ENCODE measurements at places on chromosomes 4 and X.

DNA sequence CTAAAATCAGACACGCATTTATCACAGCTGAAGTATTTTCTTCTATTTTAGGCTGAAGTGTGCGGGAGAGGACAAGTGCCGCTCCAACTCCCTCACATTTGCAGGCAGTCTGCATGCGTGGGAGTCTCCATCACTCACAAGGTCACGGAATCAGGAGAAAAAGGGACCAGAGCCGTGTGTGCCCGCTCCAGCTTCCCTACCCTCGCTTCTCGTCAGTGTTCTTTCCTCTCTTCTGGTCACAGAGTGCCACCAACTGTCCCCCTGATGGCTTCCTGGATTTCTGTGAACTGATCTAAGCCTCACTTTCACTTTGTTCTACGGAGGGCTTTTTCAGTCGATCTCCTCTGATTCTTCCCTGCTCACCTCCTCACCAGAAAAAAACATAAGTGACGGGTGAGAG lies 407.4 kb upstream of the AADAT start:
- no peak for DNase-seq

DNA sequence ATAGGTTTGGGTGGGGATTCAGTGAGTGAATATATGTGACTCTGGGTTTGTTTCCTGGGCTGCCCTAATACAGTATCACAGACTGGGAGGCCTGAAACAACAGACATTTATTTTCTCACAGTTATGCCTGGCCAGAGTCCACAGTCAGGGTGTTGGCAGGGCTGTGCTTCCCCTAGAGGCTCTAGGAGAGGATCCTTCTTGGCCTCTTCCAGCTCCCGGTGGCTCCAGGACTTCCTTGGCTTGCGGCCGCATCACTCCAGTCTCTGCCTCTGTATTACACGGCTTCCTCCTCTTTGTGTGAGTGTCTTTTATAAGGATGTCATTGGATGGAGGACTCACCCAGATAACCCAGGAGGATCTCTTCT lies 5.2 kb upstream of the JAKMIP1 start:
- DNase-seq, result no peak

DNA sequence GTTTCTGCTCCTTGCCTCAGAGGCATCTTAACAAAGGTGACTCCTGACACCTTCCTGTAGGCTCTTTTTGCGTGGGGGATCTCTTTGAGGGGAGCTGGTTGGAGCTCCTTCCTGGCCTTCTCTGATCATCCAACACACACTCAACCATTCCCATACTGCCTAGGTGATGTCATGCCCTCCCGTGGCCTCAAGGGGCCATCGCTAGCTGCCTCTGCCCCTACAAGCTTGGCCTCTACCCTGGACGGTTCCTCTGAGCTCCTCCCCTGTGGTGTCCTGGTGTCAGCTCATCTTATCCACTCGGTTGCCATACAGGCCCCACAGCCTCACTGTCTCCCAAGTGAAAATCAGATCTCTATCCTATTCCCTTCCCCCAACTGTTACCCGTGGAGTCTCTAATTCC lies 13.7 kb upstream of the ZNF185 start:
- no peak for DNase-seq

DNA sequence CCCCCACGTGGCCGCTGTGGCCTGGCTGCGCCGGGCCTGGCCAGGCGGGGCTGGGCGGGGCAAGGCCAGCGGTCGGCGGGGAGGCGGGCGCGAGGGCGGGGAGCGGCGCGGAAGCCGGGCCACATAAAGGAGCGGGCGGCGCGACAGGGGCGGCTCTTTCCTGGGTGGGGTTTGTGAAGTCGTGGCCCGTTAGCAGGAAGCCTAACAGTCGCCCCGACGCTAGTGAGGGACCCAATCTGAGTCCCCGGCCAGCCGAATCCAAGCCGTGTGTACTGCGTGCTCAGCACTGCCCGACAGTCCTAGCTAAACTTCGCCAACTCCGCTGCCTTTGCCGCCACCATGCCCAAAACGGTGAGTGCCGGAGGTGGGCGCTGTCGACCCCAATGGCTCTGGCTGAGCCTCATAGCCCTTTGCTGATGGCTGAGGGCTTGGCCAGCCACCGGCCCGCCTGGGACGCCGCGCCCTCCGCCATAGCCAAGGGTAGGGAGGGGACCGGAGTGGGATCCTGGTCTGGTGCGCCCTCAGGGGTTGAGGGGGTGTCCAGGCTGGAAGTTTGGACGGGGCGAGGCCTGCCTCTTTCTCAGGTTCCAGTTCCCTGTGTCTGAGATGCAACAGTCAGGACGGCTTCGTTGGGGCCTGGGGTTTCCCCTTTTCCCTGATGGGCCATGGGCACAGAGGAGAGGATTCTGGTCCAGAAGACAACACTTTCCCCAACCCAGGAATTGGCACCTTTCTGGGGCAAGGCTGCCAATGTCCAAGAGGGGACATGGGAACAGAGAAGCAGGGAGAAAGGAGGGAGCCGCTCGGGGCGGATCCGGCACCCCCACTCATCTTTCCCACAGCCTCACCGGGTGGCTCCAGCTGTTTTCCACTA lies at the start of gene MSN:
Gene MSN, plus strand, starts transcription at position 152 of the 874 bp plus-strand sequence. Its CDS starts 188 bp downstream, at position 340.
- no peak for DNase-seq

DNA sequence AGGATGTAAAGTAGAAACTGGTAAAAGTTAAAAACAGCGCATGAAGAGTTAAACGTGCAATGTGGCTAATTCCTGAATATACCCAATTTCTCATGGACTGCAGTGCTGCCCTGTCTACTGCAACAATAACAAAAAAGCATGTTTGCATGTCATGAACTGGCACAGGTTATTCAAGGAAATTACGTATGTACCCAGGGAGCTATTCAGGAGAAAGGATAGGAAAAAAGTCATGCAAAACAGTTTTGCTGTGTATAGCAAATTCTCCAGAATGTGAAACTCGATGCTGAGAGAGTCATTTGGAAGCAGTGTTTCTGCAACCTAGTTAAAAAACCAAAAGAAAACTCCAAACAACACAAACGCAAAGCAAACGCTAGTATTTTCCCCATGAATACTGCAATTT lies 381.5 kb upstream of the PRKX start:
- DNase-seq, result no peak

- no peak for DNase-seq
Observed at GRCh38 chrX:45740291-45740690, 539.6 kb upstream of the DIPK2B start.

DNA sequence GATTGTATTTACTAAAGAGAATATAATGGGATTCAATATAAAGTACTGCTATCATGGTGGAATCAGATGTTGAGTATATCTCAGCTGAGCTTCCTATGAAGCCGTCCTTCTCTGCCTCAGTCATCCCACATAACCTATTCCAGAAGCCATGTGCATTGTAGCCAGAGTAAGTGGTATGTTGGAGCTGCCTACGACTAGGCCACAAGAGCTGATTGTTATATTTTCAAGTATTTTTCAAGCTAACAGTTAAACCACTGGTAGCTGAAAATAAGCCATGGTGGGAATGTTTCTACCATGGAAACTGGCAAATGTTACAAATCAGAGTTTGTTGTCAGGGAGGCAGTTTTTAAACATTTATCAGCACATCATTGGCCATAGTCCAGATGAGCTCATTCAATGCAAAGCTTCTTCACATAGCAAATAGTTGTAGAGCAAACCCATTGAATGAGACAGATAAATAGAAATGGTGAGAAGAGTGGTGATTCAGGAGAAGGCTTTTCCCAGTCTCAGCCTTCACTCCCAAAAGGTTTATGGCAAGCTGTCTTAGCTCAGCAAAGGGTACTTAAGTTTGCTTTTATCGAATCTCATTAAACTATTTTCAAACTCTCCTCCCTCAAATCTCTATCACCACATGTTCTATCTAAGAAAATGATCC lies 436.4 kb downstream of the PCDH19 start:
- DNase-seq, result no peak

DNA sequence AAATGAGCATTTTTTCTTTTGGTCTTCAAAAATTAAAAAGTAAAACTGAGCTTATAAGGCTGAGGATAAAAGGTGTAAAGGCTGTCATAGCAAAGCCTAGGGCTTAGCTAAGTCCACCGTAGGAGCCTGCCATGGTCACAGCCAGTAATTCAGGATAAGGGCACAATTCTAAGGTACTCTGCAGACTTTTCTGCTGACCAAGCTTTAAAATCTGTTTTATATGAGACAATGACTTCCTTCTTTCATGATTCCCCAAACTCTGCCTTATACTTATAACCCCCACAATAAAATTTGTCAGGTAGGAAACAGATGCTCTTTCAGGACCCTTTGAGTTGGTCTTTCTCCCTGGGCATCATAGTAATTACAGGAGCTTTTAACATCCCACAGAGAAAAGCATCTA lies 138.5 kb downstream of the COL4A6 start:
- no peak for DNase-seq

- DNase-seq, result no peak
Observed at GRCh38 chrX:72540318-72540717, 32.3 kb downstream of the HDAC8 start.

- DNase-seq, result no peak
Observed at GRCh38 chr4:111283066-111283677, 660.3 kb upstream of the PITX2 start.

- DNase-seq, result no peak
Observed at GRCh38 chr4:188006285-188006848, 10.8 kb downstream of the ZFP42 start.

DNA sequence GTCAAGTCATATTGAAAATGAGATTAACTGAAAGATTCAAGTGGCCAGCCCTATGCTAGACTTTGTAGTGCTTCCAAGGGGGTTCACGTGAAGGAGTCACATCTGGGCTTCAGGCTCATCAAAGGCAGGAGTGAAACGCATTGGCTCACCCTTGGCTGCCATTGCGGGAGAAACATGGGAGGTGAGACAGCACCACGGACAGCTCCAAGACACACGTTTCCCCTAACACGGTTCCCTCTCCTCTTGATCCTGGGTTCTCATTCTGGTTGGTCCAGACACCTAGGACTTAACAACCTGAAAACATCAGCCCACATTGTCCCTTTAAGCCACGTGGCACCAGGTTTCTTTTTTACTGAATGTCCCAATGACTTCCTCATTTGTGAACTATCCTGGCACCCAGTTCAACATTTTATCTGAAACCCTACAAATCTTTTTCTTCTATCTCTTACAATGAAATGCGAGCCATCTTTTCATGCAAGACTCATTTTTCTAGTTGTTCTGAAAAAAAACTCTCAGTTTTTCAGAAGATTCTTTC lies 279.0 kb upstream of the VCX3A start:
- DNase-seq, result no peak

DNA sequence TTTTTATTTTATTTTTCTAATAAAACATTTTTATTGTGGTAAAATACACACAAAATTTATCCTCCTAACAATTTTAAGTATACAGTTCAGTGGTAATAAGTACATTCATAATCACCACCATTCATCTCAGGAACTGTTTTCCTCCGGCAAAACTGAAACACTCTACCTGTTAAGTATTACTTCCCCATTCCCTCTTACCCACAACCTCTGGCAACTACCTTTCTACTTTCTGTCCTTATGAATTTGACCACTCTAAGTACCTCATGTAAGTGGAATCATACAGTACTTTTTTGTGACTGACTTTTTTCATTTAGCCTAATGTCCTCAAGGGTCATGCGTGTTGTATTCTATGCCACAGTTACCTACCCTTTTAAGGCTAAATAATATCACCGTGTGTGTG lies 21.1 kb upstream of the HSFX4 start:
- DNase-seq, result no peak

GRCh38 chr4:124931050-124931449 lies 218.5 kb upstream of the ANKRD50 start:
- no peak for DNase-seq

DNA sequence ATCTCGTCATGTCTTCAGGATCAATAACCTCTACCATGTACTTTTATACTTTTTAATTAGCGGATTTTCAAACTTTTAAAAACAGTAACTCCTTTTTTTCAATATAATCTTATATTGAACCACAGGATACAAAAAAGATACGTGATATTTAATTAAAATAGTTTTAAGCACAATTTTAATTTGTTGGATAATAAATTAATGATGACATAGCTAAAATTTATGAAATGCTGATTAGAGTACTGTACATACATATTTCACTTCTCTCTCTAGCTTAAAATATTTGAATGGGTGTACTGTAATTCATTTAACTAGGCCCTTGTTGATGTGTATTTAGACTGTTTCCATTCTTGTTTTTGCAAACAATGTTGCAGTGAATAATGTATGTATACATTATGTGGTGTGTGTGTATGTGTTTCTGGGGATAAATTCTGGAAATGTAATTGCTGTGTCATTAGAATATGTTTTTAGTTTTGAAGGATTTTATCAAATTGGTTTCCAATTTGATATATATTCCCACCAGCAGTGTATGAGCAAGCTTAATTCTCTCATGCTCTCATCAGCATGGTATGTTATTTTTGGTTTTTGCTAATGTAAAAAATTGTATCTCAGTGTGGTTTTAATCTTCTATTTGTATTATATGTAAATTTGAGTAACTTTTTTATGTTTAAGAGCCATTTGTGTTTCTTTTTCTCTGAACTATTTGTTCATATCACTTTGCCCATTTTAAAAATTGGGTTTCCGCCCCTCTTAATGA lies 66.4 kb downstream of the CDKL5 start:
- DNase-seq, result no peak

GRCh38 chrX:97328853-97329390 lies 445.2 kb downstream of the RPA4 start:
- DNase-seq, result no peak

- no peak for DNase-seq
Observed at GRCh38 chr4:70182517-70183167, 12.9 kb upstream of the ODAM start.

DNA sequence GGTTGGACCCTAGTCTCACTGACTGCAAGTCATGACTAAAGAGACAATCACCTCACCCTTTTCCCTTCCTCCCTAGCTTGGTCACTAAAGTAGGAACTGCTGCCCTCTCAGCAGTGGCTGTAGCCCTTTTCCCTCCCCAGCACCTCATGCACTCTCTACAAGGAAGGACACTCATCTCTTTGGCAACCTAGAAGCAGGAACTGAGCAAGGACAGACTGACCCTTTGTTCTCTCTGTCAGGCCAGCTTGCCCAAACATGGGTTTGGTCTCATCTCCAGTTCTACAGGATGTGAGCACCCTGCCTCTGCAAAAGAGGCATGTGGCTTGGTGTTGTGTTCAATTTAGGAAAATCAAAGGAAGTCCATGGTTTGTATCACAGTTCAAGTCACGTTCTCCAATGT lies 15.8 kb downstream of the LEF1 start:
- no peak for DNase-seq

DNA sequence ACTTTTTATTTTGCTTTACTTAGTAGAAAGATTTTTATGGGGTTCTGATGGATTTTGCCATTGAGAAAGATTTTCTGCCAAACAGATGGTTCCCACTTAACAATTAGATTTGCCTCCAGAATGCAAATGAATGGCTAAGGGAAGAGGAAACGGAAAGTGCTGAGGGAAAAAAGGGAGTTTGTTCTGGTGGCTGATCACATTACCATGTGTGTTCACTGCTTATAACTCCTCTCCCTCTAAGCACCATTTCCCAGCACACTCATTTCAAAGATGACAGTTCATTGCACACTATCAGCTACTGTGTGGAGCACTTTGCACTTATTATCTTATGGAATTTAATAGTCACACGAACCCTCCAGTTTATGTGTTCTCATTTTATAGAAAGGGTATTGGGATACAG lies 68.0 kb upstream of the GRID2 start:
- no peak for DNase-seq

DNA sequence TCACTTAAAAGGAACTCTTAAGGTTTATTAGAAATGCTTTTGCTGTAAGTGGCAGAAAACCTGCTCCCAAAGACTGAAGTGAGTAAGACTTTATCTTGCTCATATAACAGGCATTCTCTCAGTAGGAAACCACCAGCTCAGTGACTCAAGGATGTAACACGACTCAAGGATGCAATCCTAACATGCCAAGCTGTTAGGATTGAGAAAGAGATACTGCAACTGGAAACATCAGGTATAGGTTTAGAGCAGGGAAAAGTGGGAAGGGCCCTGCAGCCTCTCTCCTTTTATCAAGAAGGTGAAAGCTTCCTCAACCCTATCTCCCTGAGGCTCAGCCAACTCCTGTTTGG lies 11.9 kb upstream of the SLC9A7 start:
- DNase-seq, result no peak

Measured in vagina (tissue), 2 donors.